ENCODE measurements at places on chromosomes 6 and 20. TPM values are rescaled to one million over a fixed set of nuclear protein-coding genes. Genes with fewer than 3 reads are reported as not detected.

GRCh38 chr6:106059331-106059730, 26.8 kb upstream of the PRDM1 start:
- no peak for DNase-seq

DNA sequence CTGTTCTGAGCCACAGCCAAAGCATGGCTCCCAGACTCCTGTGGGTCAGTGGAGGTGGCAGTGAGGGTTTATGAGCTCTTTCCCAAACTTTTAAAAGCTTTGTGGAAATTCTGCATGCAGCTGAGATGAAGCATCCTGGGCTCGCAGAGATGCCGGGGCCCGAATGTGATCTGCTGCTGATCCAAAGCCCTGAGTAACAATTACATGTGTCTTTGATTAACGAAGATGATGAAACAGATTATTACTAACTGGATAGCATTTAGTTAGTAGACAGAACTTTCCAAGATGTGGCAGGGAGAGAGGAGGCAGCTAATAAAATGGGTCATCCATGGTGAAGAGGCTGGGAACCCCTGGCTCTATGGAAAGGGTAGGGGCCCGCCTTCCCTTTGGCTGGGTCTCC, 43.9 kb upstream of the MDFI start:
- DNase-seq = no peak

- no peak for DNase-seq
These were observed 741 bp downstream of the KCNK16 start for GRCh38 chr6:39321761-39322160.

Gene ADGRG6
- 79.5 TPM for total RNA-seq

- no peak for DNase-seq
These were observed 47.2 kb downstream of the ADTRP start for GRCh38 chr6:11731423-11731822.

GRCh38 chr6:126300126-126300525, 39.8 kb upstream of the CENPW start:
- no peak for DNase-seq

GRCh38 chr6:138757136-138757535, 16.4 kb upstream of the CCDC28A start:
- no peak for DNase-seq

DNA sequence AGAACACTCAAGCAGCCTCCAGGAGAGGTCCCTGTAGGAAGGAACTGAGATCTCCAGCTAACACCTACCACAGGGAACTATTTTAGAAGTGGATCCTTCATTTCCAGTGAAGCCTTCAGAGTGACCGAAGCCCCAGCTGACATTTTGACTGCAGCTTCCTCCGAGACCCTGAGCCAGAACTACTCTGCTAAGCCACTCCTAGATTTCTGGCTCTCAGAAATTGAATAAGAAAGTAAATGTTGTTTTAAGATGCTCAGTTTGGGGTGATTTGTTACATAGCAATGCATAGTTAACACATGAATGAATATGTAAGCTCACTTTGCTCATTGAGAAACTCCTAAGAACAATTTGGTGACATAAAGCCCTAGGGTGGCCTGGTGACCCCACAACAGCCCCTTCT, 5.5 kb downstream of the TULP1 start:
- DNase-seq = no peak

DNA sequence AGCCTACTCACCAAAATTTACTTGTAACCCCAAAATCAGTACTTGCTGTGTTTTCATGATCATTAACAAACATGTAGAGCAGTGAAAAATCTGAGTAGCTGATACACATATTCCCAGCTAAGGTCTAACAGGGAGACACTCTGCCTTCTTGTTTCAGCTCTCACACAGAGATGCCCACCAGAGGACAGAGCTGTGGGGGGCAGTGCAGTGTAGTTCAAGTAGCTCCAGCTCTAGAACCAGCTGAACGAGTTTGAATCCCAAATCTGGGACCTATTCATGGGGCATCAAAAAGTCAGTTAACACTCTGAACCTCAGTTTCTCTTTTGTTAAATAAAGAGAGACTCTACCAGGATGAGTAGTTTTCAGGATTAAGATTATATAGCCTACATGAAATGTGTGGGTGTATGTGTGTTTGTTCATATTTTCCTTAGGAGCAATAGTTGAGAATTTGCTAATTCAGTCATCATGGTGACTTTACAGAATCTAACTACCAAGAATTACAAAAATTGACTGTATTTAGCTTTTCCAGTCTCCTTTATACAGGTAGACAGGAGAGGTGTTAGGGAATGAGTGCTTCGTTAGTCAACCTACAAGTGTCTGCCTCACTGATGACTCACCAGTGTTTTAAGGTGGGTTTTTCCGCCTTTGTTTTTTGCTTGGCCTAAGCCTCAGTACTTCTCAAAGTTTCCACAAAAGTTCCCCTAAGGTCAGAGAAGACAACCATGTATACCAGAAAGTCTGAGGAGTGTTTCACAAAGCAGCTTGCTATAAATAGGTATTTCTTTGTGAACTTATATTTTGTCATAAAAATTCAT, 164.0 kb upstream of the RUNX2 start:
- DNase-seq = no peak

Gene TCF21
- 0.41 TPM for total RNA-seq

DNA sequence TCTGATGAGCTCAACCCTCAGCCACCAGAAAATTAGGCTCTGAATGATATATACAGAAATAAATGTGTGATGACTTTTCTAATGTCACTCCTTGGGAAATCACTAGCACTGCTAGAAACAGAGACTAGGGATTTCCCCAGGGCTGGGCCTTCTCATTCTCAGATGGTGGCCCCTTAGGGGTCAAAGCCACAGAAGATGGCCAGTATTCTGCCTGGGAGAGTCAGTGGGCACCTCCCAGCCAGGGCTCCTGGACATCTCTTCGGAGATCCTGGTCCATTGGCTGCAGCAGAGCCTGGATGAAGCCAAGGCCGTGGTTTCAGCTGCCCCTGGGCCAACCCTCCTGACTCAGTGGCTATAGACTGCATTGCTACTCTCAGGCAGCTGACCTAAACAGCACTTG, 276.9 kb upstream of the SUPT3H start:
- DNase-seq = no peak

GRCh38 chr20:5184684-5185083, 57.9 kb downstream of the CDS2 start:
- no peak for DNase-seq

DNA sequence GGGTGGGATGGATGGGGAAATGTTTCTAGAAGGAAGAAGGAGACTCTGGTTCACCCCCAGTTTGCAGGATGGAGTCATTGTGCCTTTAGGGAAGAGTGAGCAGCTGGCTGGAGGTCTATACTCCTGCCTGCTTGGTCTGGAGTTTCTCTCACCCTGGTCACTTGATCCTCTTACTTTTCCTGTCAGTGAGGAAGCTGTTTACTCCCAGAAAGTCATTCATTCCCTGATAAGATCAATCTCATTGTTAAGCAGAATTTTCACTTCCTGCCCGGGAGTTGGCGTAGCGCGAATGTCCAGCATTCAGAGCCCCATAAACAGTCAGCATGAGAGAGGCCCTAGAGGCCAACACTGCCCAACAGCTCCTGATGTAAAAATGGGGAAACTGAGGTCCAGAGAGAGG, 70.4 kb upstream of the SIRPA start:
- DNase-seq = no peak

DNA sequence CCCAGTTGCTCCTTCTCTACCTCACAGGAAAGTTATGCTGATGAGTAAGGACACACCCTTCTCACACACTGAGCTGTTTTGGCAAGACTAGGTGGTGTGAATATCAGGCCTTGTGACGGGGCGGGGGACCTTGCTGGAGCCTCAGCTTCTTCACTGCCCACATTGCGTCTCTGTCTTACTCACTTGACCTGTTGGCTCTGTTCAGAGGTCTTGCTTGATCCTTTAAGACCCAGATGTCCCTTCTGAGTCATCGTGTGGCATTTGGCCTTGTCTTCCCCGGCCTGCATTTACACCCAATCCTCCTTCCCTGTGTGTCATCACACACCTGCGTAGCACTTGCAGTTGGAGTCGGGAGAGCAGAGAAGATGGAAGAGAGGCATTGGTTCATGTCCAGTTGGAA, 8.3 kb upstream of the PRND start:
- no peak for DNase-seq

GRCh38 chr6:74656453-74656852, 549.4 kb downstream of the COL12A1 start:
- DNase-seq = no peak

- no peak for DNase-seq
These were observed 535.1 kb downstream of the BCKDHB start for GRCh38 chr6:80641591-80641990.

DNA sequence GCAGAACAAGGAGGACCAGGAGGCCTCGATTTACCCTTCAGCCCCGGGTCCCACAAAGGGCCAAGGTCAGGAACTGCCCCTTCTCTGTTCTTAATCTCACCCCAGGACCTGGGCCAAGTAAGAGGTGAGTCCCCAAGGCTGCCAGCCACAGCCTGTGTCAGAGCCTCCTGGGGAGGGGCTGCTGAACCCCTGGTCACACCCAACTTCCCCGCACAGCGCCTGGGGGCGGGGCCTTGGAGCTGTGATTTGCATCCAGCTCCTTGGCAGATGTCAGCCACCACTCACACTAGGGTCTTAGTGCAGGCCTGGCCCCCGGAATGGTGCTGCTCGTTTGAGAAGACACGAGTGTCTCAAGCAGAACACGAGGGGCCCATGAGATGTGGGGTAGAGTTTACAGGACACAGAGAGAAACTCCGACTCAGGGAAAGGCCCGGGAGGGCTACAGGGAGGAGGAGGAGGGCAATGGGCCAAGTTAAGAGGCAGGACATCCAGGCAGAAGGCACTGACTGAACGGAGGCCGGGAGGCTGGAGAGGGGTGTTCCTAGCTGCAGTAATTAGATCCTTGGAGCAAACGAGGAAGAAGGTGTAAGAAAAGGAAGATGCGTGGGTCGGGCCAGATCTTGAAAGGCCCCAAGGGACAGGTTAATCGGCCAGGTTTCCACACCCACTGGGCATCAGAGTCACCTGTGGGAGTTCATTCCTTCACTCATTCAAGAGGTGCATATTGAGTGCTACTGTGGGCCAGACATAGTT, 26.9 kb downstream of the ZBP1 start:
- DNase-seq = no peak

Gene FHL5
- not detected for total RNA-seq

DNA sequence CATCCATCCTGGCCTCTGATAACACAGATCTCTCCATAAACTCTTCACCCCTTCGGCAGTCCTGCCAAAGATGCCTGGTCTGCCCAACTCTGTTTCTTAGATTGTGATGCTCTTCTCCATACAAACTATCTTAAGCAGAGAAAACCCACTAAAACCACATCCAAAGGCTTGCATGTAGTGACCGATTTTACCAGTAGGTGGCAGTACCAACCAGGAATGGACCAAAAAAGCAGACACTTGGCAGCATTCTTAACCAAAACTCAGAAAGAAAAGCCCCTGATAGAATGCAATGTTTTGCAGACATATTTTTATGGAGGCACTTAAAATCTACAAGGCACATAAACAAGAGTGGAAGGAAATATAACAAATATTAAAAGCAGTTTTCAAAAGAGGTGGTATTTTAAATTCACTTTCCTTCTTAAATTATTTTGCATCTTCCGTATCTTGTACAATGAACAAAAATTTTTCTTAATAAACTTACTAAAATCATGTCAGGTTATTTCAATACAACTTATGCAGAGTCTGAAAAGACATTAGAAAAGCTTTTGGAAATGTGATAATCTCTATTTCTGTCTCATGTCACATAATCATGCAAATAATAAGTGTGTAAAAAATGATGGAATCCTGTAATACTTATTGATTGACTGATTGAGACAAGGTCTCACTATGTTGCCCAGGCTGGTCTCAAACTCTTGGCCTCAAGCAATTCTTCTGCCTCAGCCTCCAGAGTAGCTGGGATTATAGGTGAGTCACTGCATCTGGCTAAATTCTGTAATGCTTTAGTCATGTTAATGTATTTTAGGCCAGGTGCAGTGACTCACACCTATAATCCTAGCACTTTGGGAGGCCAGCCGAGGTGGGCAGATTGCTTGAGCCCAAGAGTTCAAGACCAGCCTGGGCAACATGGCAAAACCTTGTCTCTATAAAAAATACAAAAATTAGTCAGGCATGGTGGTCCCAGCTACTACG, 29.4 kb downstream of the LRP11 start:
- no peak for DNase-seq

GRCh38 chr6:84417260-84417659, 189.8 kb upstream of the CEP162 start:
- DNase-seq = no peak

Gene HRH3
- not detected for total RNA-seq

Gene PRL
- not detected for total RNA-seq

GRCh38 chr6:33029328-33030184, 20.2 kb upstream of the HLA-DOA start:
- no peak for DNase-seq

DNA sequence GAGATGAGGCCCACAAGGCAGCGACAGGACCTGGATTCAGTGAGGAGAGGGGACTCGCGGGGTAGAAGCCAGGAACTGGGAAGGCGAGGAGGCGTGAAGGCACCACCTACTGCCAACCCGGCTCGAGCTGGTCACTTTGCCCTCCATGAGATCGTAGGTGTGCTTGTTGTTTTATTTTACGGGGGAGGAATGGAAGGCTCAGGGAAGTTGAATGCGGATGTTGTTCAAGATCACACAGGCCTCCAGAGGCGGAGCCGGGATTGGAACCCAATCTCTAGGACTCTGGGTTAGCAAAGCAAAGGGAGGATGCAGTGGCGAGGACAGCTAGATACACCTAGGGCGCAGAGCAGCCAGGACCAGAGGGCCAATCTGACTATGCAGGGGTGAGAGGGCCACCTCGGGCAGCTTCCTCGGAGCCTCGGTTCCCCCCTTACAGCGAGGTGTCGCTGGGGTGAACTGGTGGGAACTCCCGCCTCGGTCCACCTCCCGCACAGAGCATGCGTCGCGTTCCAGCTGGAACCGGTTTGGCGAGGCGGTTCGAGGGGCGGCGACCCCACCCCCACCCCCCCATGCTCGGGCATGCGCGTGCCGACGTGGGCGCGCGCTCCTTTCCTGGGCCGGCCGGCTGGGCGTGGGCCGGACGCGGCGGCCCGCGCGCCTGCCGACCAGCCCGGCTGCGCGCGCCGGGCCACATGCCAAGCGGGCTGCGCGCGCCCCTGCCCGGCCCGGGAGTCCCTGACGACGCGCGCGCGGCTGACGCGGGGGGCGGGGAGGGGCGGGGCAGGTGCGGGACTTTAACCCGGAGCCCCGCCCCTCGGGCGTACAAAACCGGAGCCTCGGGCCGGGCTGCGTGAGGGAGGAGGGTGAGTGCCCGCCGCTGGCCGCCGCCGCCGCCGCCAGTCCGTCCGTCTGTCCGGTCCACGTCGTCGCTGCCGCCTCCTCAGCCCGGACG, 80.4 kb upstream of the MYL9 start:
- no peak for DNase-seq

DNA sequence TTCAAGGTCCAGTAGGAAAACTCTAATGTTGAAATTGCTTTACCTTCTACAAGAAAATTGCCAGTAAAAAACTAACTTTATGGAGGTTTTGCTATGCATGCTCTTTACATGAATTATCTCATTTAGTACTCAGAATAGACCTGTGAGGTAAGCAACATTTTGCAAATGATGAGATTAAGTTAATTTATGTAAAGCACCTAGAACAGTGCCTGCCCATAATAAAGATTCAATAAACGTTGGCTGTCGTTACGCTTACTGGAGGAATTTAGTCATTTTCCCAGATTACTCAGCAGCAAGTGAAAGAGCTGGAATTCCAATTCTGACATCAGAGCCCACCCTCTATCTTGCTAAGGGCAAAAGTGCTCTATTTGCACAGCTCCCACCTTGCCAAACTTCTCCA, 69.4 kb upstream of the ARID1B start:
- DNase-seq = no peak

Gene ADTRP
- 2.9 TPM for total RNA-seq

- DNase-seq = no peak
These were observed 28.4 kb upstream of the MAS1L start for GRCh38 chr6:29516108-29516507.

Measured in glomerular endothelial cell (primary cell).